CD4-positive, alpha-beta memory T cell (primary cell): ENCODE measurements at places on chromosomes 1 and 21.

DNA sequence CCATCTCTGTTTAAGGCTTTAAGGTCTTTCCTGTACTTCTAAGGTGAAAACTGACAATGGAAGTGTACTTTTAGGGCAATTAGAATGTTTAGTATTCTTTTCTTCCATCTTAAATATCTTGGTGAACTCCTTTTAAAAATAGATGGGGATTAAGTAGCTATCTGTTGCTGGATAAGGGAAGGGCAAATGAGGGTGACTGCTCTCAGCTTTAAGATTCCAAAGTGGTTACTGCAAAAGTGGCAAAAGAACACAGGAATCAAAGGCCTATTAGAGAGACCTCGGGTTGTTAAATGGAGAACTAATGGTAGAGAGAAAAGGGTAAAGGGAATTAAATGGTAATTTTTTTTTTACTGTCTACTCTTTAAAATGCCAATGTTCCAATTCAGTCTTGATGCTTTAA is 774.1 kb upstream of the B3GALT2 start:
- no peak overlapping the region for H3K4me3 ChIP-seq
- H3K27ac ChIP-seq: no peak overlapping the region
- no peaks in the 10 kb centered on the region for H3K27me3 ChIP-seq
- H3K4me1 ChIP-seq: no peaks in the 10 kb centered on the region
- H3K36me3 ChIP-seq: no peaks in the 10 kb centered on the region

DNA sequence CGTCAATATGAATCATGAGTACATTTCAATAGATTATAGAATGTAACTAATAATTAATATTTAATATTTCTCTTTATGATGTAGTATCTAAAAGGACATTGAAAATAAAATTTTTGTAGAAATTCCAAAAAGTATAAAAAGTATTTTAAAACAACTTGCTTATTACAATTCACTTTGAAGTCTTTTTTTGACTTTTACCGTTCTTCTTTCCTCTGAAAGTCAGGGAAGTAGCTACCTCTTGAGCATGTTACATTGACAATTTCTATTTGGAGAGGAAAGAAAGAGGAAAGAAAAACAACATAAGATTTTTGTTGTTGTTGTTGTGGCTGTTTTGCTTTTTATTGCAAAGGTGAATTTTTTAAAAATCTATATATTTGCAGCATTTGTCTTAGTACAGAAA is 1.3 kb downstream of the PTPRC start:
- peak overlapping the region; percentile 83 for H3K27ac ChIP-seq
- H3K4me3 ChIP-seq: peak overlapping the region; percentile 61
- peaks cover 20% of the 10 kb centered on the region for H3K36me3 ChIP-seq
- no peaks in the 10 kb centered on the region for H3K27me3 ChIP-seq

DNA sequence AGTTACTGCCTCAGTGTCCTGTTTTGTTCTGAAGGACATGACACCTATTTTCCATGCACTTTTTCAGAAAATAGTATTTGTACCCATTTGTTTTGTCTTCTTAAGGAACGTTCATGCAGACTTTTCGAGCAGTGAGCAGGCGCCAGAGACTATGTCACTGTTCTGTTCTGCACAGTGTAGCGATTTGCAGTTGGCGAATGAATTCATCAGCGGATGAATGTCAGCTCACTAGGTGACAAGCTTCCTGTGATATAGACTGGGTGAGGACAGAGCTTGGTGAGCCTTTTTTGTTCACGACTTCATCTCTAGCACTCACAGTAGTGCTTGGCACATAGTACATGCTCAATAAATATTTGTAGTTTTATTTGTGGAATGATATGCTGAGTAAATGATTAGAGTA is 177.8 kb downstream of the NFIA start:
- H3K36me3 ChIP-seq: no peaks in the 10 kb centered on the region
- no peak overlapping the region for H3K27ac ChIP-seq
- H3K4me1 ChIP-seq: peaks cover 3% of the 10 kb centered on the region
- H3K27me3 ChIP-seq: no peaks in the 10 kb centered on the region
- H3K4me3 ChIP-seq: no peak overlapping the region

DNA sequence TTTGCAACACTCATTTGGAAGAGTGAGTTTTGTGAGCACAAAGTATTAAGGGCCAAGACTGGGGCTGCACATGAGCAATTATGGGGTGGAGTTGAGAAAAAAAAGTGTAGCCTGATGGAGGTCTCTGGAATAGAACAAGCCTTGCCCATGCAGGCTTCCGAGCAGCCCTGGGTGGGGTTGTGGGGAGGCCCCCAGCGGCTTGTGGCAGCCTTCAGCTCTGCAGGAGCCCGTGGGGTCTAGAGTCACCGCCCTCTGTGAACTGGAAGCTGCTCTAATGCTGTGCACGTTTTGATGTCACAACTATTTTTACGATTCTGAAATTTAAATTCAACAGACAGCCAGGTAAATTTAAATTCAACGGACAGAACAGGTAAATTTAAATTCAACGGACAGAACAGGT is 58.9 kb downstream of the BACE2 start:
- no peak overlapping the region for H3K4me3 ChIP-seq
- H3K27me3 ChIP-seq: no peaks in the 10 kb centered on the region
- H3K27ac ChIP-seq: no peak overlapping the region
- DNase-seq: no peak
- H3K36me3 ChIP-seq: no peaks in the 10 kb centered on the region

GRCh38 chr1:156149374-156150332 is 3.7 kb upstream of the SEMA4A start:
- H3K27ac ChIP-seq: no peak overlapping the region
- no peaks in the 10 kb centered on the region for H3K27me3 ChIP-seq
- H3K36me3 ChIP-seq: no peaks in the 10 kb centered on the region

GRCh38 chr1:222711319-222712252 is 705 bp downstream of the AIDA start:
- H3K4me3 ChIP-seq: peak overlapping the region; percentile 69
- DNase-seq: peak; percentile 60
- peaks cover 35% of the 10 kb centered on the region for H3K4me1 ChIP-seq
- no peaks in the 10 kb centered on the region for H3K27me3 ChIP-seq

DNA sequence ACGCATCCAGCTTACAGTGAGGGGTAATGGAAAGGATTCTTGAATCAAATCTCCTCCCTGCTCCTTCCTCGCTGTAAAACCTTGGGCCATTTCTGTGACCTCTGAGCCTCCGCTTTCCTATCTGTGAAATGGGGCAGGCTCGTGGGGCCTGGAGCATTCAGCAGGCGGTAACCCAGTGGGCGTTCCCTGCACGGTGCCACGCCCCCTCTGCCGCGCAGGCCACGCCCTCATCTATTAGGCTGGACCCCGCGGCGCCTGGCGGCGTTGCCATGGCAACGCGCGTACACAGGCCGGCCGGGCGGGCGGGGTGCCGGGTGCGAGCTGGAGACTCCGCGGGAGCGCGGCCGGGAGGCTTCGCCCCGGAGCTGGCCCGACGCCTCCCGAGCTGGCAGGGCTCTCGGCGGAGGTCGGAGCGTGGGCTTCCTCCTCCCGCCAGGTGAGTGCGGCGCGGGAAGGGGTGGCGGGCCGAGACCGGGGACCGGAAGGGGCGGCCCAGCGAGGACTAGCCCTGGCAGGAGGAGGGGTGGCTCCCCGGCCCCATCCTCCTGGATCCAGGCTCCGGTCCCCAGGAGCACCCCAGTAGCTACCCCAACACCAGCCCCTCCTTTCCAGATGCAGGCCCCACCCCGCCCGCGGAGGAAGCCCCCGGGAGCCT is at the start of gene FHAD1:
FHAD1 (plus strand) TSS at position 264 of the 655 bp plus-strand sequence. CDS start 4,562 bp downstream, outside the sequence.
- H3K36me3 ChIP-seq: no peaks in the 10 kb centered on the region
- DNase-seq: peak; percentile 30
- H3K27me3 ChIP-seq: no peaks in the 10 kb centered on the region
- H3K4me3 ChIP-seq: no peak within 1 kb of the TSS
- H3K27ac ChIP-seq: no peak within 1 kb of the TSS

DNA sequence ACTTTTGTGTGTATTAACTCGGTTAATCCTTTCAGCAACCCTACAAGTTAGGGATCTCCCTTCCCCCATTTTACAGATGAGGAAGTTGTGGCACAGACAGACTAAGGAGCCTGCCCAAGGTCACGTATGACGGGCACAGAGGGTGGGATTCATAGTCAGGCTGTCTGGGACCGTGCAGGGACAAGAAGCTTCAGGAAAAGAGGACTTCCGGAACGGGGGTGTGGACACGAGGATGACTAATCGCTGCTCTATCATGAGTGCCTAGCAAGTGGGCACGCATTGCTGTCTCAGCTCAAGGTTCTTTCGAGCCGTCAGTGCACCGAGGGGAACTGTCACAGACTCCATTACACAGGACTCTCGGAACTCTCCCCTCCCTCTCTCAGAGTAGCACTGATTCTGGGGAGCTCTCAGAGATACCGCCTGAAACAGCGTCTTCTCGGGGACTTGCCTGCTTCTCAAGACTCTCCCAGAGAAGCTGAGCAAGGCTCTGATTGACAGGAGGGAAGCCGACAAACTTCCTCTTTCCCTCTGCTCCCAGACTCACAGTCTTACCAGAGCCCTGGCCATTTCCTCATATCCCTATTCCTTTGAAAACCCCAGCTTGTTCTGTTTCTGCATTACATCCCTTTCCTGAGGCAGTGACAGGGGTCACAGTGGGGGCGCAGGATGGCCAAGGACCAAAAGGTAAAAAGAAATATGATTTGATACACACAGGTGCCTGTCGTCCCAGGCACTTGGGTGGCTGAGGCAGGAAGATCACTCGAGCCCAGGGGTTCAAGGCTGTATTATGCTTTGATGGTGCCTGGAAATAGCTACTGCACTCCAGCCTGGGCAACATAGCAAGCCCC is 14.4 kb downstream of the FHAD1 start:
- H3K4me3 ChIP-seq: no peak overlapping the region
- no peaks in the 10 kb centered on the region for H3K36me3 ChIP-seq
- peaks cover 8% of the 10 kb centered on the region for H3K4me1 ChIP-seq
- no peak for DNase-seq
- peaks cover 10% of the 10 kb centered on the region for H3K27me3 ChIP-seq

GRCh38 chr1:15299179-15299578 is 52.2 kb downstream of the FHAD1 start:
- no peak for DNase-seq
- no peaks in the 10 kb centered on the region for H3K27me3 ChIP-seq
- H3K4me1 ChIP-seq: no peaks in the 10 kb centered on the region
- H3K4me3 ChIP-seq: no peak overlapping the region
- no peaks in the 10 kb centered on the region for H3K36me3 ChIP-seq

DNA sequence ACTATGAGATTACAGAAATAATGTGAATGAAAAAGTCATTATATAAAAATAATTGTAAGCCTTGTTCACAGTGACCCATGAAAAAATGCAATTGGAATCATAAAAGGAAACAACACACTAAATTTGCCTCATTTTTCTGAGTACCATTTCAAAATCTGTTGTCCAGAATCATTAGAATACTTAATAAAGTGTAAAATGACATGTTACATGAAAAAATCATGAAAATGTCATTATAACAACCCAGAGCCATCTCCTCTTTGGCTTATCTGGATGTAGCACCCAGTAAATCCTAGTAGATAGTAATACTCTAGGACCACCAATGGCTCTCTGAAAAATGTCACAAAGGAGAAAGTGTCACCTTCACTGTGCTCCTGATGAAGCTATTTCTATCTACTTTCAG is 76.5 kb downstream of the DDAH1 start:
- H3K27ac ChIP-seq: no peak overlapping the region
- no peaks in the 10 kb centered on the region for H3K4me1 ChIP-seq
- DNase-seq: no peak
- H3K4me3 ChIP-seq: no peak overlapping the region
- no peaks in the 10 kb centered on the region for H3K36me3 ChIP-seq

DNA sequence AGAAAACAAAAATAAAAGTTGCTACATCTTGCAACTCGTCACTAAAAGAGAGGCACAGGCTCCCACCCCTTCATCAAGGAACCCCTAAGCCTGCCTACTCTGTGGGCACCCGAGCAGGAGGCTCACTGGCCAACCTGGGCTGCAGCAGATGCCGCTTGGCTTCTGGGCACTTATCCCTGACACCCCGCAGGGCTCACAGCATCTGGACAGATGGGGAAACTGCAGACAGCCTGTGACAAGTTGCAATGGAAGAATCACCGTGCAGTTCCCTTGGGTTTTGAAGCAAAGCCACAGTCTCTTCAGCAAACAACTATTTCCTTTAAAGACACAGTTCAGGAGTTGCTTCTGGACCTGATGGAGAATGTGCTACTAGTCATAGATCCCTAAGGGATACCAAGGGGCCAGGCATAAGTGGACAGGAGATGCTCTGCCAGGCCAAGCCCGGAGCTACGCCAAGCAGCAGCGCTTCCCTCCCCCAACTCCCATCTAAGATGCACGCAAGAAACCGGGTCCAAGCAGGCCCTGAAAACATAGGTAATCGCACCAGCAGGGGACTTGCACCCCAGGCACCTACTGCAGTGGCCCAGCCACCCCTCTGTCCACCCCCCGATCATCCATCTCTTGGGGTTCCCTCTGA is 170.6 kb downstream of the NPHP4 start:
- H3K4me1 ChIP-seq: no peaks in the 10 kb centered on the region
- no peak for DNase-seq
- no peaks in the 10 kb centered on the region for H3K36me3 ChIP-seq
- H3K4me3 ChIP-seq: no peak overlapping the region

DNA sequence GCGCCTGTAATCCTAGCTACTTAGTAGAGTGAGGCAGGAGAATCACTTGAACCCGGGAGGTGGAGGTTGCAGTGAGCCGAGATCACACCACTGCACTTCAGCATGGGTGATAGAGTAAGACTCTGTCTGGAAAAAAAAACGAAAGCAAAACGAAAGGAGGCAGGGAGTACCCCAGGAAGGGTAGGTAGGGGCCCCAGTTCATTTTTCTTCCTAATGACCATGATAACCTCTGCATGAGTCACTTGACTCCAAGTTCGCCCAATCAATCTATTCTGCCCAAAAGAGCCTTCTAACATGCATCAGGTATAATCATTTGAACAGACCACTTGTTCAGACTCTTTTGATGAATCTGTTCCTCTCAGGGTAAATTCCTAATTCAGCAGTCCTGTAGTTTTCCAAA is 13.2 kb upstream of the TMEM201 start:
- no peak overlapping the region for H3K4me3 ChIP-seq
- H3K27ac ChIP-seq: no peak overlapping the region
- no peak for DNase-seq

- no peak overlapping the region for H3K4me3 ChIP-seq
- DNase-seq: no peak
- H3K36me3 ChIP-seq: no peaks in the 10 kb centered on the region
- H3K4me1 ChIP-seq: no peaks in the 10 kb centered on the region
- no peak overlapping the region for H3K27ac ChIP-seq
- no peaks in the 10 kb centered on the region for H3K27me3 ChIP-seq
These were observed 350.8 kb upstream of the PTBP2 start for GRCh38 chr1:96370757-96371156.

- H3K27ac ChIP-seq: no peak overlapping the region
- H3K36me3 ChIP-seq: no peaks in the 10 kb centered on the region
- DNase-seq: no peak
- no peak overlapping the region for H3K4me3 ChIP-seq
- H3K4me1 ChIP-seq: no peaks in the 10 kb centered on the region
These were observed 23.4 kb downstream of the BEND5 start for GRCh38 chr1:48753293-48753692.
